ENCODE measurements at places on chromosomes 1 and 21. TPM values are rescaled to one million over a fixed set of nuclear protein-coding genes. Genes with fewer than 3 reads are reported as not detected.

The CELA2B gene
- polyA plus RNA-seq = 0.31 TPM

The TRIM17 gene
- polyA plus RNA-seq = 3.8 TPM

- DNase-seq = no peak
Measured at GRCh38 chr1:94970783-94971182, 43.9 kb upstream of the CNN3 start.

The ILDR2 gene
- polyA plus RNA-seq = 0.48 TPM

DNA sequence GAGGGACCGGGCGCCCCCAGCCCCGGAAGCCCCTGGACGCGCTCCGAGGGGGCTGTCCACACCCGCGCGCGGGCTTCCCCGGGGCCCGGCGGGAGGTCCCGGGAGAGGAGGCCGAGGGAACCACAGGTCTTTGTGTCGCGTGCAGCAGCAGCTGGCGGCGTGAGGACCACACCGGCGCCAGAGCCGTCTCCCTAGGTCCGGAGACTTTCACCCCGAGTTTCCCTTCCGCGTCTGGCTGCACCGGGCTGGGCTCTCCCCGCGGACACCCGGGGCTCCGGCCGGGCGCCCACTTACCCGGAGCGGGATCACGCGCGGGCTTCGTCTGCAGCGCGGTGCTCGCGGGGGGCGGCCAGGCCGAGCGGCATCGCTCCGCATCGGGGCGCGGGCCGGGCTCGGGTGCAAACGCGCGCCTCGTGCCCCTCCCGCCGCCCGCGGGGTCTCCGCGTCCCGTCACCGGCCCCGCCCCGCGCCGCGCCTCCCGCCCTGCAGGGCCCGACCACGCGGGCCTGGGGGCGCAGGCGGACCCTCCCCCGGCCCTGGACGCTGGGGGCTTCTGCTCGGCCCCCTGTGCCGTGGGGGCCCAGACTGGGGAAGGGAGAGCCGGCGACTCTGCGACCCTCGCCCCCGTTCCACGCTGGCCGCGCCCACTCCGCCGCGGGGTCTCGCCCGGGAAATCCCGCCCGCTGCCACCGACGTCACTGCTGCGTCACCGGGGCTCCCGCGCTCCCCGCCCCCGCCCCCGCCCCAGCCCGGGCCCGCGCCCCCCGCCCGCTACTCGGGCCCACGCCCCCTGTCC lies at the start of gene GNG4:
TSS of gene GNG4 (minus strand) at position 417 of the 796 bp plus-strand sequence. CDS start 65,946 bp downstream, outside the sequence.
- peak; percentile 21 for DNase-seq

- no peak for DNase-seq
Measured at GRCh38 chr21:25809013-25809412, 74.2 kb downstream of the GABPA start.

- DNase-seq = no peak
Measured at GRCh38 chr1:46220808-46221207, 17.7 kb downstream of the LURAP1 start.

DNA sequence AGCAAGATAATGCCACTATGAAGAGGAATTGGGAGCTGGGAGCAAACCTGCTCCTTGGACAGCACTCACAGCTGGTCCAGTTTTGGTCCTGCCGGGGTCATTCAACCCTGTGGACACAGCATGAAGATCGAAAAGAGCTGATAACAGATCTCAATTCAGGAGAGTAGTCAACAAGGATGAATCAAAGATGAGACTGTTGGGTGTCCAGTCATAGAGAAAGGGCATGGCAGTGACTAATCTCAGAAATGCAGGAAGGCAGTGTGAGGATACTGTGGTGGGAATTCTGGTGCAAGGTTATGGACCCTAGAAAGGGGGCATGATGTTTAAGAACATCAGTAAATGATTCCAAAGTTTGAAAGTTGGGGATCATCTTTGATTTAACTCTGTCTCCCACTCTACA lies 261.4 kb upstream of the ZP4 start:
- DNase-seq = no peak

The LDLRAD2 gene
- polyA plus RNA-seq = 3.6 TPM

DNA sequence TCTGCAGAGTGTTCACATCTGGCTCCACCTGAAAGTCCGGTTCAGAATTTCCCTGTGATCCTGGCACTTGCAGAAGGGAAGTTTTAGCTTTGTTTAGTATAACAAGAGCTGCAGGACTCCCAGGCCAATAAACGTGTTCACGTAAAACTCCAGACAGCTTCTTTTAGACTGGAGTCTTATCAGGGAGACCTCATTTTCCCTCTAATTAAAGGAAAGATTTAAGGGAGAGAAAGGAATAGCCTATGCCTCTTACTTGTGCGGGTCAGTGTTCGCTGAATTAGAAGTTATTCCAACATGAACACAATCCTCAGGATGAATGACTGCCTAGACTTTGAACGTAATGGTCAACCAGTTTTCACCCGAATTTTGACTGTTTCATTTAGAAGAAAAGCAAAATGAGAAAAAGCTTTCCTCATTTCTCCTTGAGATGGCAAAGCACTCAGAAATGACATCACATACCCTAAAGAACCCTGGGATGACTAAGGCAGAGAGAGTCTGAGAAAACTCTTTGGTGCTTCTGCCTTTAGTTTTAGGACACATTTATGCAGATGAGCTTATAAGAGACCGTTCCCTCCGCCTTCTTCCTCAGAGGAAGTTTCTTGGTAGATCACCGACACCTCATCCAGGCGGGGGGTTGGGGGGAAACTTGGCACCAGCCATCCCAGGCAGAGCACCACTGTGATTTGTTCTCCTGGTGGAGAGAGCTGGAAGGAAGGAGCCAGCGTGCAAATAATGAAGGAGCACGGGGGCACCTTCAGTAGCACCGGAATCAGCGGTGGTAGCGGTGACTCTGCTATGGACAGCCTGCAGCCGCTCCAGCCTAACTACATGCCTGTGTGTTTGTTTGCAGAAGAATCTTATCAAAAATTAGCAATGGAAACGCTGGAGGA lies 202.1 kb upstream of the SGIP1 start:
- DNase-seq = peak; percentile 72

DNA sequence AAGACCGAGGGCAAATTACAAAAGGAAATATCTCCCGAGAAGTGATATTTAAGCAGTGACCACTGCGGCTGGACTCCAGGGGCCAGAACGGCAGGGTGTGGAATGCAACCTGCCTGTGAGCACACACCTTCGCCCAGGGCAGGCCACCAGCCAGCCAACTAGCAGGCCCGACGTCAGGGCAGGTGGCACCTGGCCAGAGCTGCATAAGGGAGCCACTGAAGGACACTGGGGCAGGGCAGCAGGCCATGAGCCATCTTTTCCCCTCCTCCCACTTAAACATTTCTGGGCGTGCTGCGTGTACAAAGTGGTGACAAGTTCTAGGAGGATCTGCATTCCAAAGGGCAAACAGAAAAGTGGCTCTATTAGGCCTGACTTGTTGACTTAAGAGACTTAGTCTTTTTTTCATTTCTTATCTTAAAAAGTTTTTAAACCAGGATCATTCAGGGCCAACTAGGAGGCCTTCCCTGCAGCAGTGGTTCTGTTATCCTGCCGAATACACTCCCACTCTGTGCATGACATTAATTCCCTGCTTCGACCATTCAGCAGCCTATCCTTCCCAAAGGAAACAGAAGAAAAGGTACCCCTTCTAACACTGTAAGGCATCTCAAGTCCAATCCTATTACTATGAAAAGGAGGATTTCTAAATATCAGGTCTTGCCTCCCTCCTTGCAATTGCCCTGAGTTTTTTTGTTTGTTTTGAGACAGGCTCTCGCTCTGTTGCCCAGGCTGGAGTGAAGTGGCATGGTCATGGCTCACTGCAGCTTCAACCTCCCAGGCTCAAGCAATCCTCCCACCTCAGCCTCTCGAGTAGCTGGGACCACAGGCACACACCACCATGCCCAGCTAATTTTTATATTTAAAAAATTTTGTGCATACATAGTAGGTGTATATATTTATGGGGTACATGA lies 96.3 kb downstream of the BCAR3 start:
- DNase-seq = peak; percentile 67

DNA sequence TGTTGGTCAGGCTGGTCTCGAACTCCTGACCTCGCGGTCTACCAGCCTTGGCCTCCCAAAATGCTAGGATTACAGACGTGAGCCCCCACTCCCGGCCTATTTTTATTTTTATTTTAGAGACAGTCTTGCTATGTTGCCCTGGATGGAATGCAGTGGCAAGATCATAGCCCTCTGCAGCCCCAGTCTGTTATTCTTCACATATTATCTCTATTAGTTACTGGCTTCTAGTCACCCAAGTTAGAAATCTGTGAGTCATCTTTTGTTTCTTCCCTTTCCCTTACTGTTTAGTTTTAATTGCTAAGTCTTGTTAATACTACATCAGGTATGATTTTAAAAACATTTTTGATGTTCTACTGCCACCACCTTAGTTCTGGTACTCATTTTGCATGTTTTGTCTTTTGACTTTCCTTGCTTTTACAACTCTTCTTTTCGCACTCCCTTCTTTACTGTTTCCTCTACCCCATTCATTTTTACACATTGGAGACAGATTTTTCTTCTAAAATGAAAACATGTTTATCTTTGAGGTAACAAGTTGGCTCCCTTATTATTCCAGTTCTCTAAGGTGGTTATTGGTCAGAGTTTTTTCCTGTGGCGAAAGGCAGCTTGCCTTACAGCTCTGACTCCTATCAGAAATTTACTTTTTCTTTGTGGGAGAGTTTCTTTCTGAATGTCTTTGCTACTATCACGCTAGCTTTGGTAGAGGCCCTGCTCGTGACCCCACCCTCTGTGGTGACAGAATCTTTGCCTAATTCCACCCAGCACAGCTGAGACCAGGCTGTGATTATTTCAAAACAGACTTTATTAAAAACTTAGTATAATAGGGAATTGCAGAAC lies 19.5 kb downstream of the ZMYM4 start:
- no peak for DNase-seq

The POU3F1 gene
- 0.29 TPM for polyA plus RNA-seq

DNA sequence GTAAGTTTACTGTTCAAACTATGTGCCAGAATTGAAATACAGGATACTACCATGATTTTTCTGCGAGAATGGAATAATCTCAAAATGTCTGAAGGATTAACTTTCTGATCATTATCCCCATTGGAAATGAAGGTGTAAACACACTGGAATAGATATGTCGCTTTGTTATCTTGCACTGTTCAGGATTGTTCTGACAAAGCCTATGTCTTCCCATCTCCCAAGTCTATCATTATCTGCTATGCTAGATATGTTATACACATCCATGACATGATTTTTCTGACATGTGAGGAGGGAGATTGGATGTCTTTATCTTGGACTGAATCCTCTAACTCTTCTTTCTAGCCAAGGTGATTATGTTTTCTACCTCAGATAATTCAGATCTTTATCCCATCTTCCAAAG lies 1239.3 kb upstream of the ADGRL4 start:
- DNase-seq = no peak

DNA sequence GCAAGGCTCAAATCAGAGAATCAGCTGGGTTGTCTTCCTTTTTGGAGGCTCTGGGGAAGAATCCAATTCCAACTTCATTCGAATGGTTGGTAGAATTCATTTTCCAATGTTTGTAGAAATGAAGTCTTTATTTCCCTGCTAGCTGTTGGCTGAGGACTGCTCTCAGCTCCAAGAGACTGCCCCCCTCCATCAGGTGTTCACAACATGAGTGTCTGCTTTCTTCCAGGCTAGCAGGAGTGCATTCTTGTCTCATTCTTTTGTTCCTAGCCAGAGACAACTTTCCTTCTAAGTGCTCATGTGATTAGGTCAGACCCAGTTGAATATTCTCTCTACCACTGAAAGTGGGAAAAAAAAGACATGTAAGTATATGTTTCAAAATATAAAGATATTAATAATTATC lies 95.2 kb downstream of the HLX start:
- DNase-seq = no peak

The CRP gene
- polyA plus RNA-seq = not detected

The SPTA1 gene
- polyA plus RNA-seq = 8.3 TPM

DNA sequence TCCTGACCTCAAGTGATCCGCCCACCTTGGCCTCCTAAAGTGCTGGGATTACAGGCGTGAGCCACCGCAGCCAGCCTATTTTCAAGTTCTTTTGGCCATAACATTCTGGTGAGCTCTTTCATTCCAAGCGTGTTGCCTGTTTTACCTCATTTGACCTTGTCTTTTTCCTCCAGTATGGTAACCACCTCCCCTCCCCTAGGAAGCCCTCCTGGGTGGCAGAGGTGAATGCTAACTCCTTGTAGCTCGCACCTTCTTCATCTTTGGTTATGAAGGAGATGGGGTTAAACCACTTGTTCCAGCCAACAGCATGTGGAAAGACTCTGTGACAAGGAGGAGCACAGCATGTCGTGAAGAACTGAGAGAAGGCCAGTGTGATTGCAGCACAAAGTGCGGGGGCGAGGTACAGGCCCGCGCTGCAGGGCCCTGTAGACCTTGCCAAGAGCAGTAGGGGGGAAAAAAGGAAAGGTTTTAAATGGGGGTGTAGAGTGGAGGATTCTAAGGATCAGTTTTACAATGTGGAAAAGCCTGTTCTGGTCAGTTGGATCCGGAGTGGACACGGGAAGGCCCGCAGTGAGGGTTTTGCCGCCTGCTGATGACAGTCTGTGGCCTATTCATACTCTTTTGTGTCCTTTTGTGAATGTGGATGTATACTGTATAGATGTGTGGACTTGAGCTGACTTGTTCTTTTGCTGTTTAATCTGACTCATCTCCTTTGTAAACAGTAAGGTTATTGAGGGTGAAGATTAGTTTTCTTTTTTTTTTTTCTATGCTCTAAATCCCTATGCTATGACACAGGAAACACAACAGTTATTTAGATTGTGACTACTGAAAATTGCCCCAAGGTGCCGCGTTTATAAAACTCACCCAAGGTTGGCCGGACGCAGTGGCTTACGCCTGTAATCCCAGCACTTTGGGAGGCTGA lies 7.5 kb upstream of the ZNF436 start:
- DNase-seq = no peak

The DCST2 gene
- polyA plus RNA-seq = 2.4 TPM

- DNase-seq = no peak
Measured at GRCh38 chr1:9735800-9736199, 84.3 kb downstream of the PIK3CD start.

DNA sequence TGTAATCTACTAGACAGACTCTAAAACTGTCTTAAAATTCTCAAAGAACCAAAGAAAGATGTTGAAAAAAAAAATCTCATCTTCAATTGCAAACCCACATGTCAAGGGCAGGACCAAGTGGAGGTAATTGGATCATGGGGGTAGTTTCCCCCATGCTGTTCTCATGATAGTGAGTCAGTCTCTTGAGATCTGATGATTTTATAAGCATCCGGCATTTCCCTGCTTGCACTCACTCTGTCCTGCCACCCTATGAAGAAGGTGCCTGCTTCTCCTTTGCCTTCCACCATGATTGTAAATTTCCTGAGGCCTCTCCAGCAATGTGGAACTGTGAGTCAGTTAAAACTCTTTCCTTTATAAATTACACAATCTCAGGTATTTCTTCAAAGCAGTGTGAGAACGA lies 257.0 kb downstream of the HHIPL2 start:
- no peak for DNase-seq

GRCh38 chr1:53693339-53693738 lies 45.6 kb downstream of the GLIS1 start:
- no peak for DNase-seq

GRCh38 chr1:212981571-212982328 lies 31.4 kb downstream of the VASH2 start:
- DNase-seq = no peak

The ARMH1 gene
- polyA plus RNA-seq = 7.7 TPM

The CHRNB2 gene
- polyA plus RNA-seq = 0.44 TPM

The ETV3L gene
- polyA plus RNA-seq = 0.08 TPM

Data from right lung (tissue), 10 donors.